ENCODE measurements at places on chromosomes 12 and 14. TPM values are rescaled to one million over a fixed set of nuclear protein-coding genes. Genes with fewer than 3 reads are reported as not detected.

RTN1 gene
- 0.22 TPM for total RNA-seq

REP15 gene
- total RNA-seq = 2.0 TPM

NINJ2 gene
- 0.57 TPM for total RNA-seq

AACS gene
- 46.5 TPM for total RNA-seq

SLC2A13 gene
- total RNA-seq = 18.3 TPM

PZP gene
- not detected for total RNA-seq

HSP90AA1 gene
- total RNA-seq = 161 TPM

CLEC1B gene
- total RNA-seq = not detected

CLEC6A gene
- not detected for total RNA-seq

ZNF891 gene
- 0.44 TPM for total RNA-seq

SLC2A14 gene
- not detected for total RNA-seq

SLC6A13 gene
- total RNA-seq = not detected

RPL10L gene
- not detected for total RNA-seq

CCDC196 gene
- total RNA-seq = not detected

KCNH3 gene
- total RNA-seq = 0.29 TPM

CLEC4D gene
- total RNA-seq = not detected

KIF26A gene
- 0.14 TPM for total RNA-seq

PELI2 gene
- total RNA-seq = 3.4 TPM

GSG1 gene
- total RNA-seq = 0.44 TPM

MYBPC1 gene
- total RNA-seq = not detected

CHPT1 gene
- total RNA-seq = 33.9 TPM
